CD8-positive, alpha-beta memory T cell (primary cell): ENCODE measurements at places on chromosomes 2 and 18.

DNA sequence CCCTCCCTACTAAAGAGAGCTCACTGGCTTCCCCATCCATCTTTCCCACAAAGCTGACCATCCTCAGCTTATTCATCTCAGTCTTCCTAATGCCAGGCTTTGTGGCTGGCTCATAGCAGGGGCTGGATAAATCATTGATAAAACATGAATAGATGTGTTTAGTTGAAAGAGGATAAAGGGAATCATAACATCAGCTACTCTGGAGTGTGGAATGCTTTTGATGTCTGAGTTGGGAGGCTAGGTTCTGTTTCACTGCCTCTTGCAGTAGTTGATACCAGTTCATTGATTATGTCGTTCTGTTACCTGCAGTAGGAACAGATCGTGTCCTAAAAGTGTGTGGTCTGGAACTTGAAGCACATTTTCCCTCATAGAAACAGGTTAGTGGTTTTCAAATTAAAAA, 66.3 kb upstream of the HK2 start:
- no peak for DNase-seq

DNA sequence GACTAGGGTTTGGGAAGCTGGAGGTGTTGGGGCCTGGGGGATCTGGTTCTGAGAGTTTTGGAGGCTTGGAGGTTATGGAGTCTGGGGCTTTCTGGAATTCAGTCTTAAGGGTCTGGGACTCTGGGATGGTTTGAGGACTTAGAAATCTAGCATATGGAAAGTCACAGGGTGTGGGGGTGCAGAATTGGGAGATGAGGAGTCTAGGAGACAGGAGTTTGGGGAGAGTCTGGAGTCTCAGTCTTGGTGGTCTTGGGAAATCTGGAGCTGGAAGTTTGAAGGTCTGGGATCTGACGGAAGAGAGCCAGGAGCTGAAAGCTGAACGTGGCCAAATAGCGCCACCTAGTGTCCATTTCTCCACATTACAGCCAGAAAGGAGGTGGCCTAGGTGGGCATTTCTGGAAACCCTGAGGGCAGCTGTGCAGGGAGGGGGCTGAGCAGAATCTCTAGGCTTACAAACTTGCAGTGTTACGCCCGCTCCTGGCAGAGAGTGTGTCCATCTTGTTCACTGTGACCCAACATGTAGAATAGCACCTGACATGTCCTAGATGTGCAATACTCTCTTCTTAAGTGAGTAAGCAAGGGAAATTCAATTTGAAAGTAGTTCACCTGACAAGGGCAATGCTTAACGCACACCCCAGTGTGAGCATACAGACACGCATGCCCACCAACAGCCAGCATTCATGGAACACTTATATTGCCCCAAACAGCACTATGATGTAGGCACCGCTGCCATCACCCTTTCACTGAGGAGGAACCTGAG, 204.8 kb downstream of the TFCP2L1 start:
- DNase-seq = no peak

- no peak for DNase-seq
These were observed 15.3 kb upstream of the UGT1A9 start for GRCh38 chr2:233656443-233656842.

DNA sequence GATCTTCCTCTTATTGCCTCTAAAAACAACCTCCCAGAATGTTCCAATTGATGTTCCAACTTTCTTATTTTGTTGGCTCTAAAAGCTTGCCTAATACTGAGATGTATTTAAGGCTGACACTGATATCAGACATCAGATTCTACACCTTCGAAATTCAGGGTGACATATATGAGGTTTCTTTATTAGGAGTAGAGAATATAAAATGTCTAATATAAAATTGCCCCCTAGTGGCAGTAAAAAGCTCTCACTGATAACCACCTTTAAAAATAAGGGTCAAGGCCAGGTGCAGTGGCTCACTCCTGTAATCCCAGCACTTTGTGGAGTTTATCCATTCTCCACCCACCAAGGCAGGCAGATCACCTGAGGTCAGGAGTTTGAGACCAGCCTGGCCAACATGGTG, 789.7 kb upstream of the SLC39A10 start:
- DNase-seq = no peak

DNA sequence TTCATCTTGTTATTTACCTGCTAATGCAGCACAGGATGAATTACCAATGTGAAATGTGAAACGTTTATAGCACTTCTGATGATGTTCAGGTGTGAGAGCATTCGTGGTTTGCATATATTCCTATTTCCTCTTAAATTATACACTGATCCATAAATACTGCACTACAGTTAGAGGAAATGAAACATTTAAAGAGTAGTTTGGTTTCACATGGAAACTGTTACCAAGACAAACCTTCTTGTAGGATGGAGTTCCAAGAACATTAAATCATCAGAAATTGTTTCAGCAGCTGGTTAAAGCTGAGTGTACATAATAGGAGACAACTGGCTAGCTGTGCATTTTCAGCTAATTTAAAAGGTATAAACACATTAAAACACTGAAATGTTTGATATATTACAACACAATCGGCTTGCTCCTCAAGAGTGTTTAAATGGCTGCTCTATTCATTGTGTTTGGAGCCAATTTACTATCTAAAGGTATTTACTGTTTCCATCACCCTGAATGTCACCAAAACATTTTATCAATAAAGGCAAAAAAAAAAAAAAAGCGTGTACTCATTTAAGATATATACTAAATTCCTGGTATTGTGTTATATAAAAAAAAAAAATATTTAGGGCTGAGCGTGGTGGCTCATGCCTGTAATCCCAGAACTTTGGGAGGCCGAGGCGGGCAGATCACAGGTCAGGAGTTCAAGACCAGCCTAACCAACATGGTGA, 100.6 kb downstream of the DYM start:
- no peak for DNase-seq

- no peak for DNase-seq
These were observed 58.3 kb downstream of the DOCK10 start for GRCh38 chr2:224983712-224984554.

- DNase-seq = no peak
These were observed 74.8 kb downstream of the B3GNT2 start for GRCh38 chr2:62270728-62271127.

DNA sequence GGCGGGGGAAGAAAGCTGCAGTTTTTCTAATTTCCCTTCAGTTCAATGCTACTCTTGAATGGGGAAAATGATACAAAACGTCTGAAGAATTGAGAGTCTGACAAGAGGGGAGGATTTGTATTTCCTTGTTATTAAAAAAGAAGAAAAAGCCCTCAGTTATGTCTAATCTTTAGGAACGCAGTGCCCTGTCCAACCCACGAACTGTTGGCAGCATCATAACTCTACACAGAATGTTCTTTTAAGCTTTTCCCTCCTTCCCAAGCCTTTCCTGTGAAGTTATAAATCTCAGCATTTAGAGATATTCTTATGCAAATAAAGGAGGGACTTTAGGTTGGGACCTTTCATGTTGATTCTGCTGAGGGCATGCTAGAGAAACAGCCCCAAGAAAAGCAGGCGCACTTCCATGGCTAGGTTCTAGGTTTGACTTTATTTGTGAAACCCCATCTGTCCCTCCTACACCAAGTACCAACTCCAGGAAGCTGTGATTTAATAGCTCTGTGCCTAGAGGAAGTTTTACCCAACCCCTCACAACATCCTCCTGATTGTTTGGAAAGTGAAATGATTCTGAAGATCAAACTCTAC, 288.6 kb downstream of the SETBP1 start:
- DNase-seq = no peak

GRCh38 chr2:233674995-233675394, 3.3 kb downstream of the UGT1A9 start:
- no peak for DNase-seq
